ENCODE measurements at places on chromosomes 11 and 22.

- no peak for DNase-seq
Measured at GRCh38 chr11:78930810-78931523, 356.3 kb upstream of the NARS2 start.

- no peak for DNase-seq
Measured at GRCh38 chr11:60477035-60477445, 15.5 kb upstream of the MS4A12 start.

DNA sequence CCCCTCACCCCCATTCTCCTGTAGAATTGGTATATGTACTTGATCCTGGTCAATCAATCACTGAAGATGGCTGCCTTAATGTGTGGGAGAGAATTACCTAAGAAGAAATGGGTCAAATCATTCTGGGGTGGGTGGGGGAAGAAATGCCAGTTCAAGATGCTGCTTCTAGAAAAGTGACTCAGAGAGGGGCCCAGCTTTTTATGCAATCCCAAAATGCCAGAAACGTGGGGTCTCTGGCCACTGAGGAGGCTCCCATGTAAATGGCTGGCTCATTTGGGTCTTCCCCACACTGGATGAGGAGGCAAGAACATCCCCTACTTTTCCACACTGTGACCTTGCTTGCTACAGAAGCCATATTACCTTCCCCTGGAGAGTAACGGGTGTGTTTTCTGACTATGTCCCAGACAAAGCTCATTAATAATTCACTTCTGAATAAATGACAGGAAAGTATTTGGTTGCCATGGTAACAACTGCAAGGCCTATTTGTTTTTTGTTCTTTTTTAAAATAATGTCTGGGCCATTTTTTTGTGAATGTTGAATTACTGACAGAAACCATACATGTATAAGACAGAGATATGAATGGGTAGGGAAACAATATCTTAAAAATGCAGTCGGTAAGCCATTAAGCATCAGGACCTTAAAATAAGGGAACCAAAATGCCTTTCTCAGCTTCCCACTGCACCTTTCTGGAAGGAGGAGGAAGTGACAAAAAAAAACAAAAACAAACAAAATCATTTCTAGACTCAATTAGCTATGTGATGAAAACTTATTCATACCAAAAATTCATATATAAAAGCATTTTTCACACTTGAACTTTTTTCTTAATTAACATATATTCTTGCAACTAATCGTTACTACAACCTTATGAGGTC is 32.0 kb downstream of the SLC1A2 start:
- no peak for DNase-seq

DNA sequence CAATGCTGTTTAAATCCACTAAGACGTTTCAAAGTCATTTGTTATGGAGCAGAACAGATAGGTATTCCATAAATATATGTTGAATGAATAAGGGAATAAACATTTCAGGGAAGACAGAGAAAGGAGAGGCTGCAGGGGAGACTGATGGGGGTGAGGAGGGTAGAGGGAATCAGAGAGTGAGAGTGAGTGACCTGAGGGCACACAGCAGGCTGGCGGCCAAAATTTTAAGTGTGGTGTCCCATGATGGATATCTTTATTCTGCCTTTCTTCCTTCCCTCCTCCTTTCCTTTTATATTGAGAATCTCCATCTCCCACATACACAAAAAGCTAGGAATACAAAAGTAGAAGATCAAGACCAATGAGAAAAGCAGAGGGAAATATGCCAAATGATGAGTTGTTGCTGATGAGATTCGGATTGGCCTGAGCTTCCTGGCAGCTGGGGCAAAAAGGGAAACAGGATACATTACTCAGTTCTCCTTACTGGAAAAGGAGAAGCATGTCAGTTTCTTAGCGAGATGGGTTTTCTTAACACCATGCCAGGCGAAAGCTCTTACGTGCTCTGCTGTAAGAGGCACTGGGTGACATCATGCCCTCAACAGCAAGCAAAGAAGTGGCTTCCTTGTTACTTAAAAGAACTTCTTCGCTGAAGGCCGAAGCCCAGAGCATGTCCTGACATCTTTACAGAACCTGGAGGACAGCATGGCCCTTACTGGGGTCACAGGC is 11.2 kb upstream of the CYTH4 start:
- no peak for DNase-seq

DNA sequence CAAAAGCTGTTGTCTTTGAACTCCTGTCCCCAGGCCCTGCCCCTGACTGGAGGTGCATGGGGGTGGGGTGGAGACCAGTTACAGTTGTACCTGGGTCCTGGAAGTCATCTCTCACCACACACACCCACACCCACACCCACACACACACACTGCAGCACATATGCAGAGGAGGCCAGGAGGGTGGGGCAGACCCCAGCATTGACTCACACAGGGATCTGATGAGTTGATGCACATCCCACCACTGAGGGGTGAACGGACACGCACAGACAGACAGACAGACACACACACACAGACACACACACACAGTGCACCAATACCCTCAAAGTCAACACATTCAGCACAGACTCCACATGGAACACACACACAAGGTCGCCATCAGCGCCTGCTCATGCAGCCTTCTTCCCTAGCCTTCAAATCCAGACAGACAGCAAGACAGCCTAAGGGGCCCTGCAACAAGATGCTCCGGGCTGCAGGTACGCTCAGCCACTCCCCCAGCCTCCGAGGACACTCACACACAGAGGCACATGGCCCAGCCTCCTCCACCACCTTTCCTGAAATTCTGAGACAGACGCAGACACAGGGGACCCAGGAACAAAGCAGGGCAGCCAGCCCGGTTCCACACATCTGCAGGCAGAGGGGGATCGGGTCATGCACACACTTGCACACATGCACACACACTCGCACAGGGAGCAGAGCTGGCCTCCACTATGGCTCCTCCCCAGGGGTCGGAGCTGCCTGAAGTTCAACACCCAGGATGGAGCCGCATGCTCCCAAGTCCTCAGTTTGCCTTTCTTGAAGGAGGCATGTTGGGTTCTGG is 26.5 kb downstream of the SYT7 start:
- DNase-seq: no peak

DNA sequence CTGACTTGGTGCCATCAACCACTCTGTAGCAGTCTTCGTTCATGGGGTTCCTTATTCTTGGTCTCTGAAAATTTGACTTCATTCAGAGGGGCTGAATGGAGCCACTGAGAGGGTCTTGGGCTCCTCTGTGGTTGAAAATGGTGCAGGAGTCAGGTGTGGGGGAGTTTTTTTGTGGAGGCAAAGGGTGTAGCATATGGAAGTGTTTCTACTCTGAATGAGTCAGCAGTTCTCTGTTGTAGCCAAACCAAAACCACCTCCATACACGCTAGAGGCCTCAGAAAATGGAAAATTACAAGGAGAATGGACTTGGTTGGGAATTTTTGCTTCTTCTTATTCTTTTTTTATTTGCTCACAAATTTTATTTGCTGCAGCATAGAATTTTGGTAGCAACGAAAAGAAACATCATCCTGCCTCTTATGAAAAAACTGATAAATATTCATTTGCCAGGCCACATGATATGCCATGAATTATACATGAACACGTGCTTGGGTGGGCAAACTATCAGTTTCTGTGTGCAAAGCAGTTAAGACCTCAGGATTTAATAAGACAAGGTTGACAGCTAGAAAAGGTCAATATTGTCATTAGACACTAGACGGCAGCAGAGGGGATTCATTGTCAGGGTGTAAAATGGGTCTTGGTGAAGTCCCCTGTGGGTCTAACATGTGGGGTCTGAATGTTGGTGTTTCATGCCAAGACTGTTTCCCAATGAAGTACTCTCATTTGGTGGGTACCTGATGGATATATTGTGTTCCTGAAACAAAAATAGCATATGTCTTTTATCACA is 111.7 kb downstream of the MYO18B start:
- DNase-seq: no peak

DNA sequence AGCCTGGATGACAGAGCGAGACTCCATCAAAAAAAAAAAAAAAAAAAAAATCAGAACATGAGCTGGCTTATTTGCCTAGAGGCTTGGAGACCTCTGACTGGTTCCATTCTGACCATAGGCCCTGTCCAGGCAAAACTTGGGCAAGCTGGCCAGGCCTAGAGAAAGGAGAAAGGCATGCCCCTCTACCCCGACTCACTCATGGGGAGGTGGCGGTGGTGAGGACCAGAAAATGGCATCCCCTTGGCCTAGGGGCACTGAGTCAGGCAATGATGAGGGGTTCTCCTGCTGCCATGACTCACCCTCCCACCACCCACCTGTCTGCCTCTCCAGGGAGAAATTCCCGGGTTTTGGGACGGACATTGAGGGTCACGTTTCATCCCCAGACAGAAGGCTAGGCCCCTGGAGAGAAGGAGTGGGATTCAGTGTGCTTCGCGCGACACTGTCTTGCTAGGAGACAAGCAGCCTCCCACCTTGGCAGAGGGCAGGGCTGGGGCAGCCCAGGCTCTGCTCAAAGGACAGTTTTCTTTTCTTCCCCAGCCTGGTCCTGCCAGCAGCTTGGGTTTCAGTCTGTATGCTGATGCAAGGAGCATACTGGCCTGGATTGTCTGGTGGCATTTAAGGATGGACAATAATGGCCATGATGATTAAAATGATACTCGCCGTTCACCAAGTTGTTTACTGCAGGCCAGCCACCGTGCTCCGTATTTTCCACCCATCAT is 17.2 kb downstream of the TOB2 start:
- no peak for DNase-seq

DNA sequence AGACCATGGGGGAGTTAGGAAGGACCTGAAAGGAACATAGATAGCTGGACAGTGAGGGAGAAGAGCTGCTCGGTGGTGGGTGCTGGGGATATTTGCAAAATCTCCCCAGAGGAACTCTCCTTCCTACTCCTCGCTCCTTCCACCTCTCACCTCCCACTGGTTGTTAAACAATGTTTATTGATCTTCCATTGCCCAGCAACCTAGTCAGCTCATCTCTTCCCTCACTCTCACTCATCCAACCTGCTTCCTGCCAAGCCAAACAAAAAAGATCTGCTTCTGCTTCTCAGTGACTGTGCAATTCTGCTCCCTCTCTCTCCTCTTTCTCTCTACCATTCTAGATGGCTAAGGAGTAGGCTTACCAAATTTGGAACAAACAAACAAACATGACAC is 115.0 kb downstream of the SLC1A2 start:
- DNase-seq: peak; percentile 60

DNA sequence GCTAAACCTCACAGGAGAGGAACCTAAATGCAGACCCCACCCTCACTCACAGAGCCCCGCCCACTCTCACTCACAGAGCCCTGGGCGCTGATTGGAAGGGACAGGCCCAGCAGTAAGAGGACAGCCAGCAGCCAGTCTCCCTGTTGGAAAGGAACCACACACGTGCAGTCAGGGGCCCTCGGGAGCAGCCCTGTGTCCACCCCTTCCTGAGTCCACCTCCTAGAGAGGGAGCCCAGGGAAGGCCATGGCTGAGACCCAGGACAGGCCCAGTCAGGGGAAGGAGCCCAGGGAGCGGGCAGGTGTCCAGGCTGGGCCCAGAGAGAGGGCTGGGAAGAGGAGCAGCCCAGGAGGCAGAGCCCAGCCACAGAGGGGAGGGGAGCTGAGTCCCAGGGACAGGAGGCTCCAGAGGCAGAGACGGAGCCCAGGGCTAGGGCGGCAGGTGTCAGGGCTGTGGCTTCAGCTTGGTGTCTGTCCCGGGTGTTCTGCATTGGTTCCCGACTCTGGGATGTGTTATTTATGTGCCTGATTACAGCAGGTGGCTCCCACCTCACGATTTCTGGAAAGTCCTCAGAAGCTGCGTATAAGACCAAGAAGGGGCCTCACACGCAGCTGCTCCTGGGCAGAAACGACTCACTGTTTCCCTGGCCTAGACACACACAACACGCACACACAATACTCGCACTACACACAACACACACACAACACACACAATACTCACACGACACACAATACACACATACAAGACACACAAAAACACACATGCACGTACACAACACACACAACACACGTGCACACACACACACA is 9.0 kb upstream of the APOBEC3H start:
- DNase-seq: no peak

- DNase-seq: no peak
Measured at GRCh38 chr22:27381960-27382742, 419.4 kb downstream of the MN1 start.

DNA sequence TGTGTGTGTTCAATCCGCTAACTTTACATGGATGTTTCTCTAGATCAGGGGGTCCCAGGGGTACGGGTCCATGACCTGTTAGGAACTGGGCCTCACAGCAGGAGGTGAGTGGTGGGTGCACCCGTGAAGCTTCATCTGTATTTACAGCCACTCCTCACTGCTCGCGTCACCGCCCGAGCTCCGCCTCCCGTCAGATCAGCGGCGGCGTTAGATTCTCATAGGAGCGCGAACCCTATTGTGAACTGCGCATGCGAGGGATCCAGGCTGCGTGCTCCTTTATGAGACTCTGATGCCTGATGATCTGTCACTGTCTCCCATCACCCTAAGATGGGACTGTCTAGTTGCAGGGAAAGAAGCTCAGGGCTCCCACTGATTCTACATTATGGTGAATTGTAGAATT is 31.9 kb downstream of the MRGPRD start:
- DNase-seq: no peak

- no peak for DNase-seq
Measured at GRCh38 chr11:74023276-74023675, 14.4 kb upstream of the UCP3 start.

DNA sequence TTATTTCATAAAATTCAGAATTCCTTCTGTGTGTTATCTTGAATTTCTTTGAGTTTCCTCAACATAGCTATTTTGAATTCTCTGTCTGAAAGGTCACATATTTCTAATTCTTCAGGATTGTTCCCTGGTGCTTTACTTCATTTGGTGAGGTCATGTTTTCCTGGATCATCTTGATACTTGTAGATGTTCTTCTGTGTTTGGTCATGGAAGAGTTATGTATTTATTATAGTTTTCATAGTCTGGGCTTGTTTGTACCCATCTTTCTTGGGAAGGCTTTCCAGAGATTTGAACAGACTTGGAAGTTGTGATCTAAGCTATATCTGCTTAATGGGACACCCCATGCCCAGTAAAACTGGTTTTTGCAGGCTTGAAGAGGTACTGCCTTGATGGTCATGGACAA is 149.6 kb downstream of the METTL15 start:
- DNase-seq: no peak

DNA sequence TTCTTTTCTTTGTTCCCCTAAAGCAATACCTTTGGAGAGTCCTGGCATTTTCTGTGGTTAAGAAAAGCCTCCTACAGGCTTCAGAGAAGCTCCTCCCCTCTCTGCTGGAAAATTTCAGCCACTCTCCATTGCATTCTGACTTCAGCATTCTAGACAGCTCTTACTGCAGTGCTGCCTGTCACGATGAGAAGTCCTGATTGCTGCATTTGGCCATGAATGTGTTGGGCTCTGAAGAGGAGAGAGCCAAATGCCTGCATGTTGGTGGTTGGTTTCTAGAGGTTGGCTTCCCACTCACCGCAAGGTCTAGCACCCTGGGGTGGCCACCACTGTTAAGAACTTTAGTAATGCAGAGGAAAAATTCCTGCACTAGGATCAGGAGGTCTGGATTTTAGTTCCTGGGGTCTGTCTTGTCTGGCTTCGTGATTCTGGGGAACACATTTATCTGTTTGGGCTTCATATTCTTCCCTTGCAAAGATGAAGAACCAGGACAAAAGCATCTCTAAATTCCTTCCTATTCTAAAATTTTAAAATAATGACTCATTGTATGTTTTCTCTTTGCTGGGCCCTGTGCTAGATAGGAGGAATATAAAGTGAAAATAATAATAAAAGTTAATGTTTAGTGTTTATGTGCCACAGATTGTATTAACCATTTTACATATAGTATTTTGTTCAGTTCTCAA is 38.1 kb downstream of the COA4 start:
- DNase-seq: no peak

- no peak for DNase-seq
Measured at GRCh38 chr11:1939006-1939625, 8.0 kb upstream of the MRPL23 start.

- no peak for DNase-seq
Measured at GRCh38 chr11:15309296-15309695, 194.6 kb downstream of the INSC start.
